ENCODE measurements at places on chromosomes 5 and 9.

GRCh38 chr9:120916588-120916987 lies 10.0 kb downstream of the TRAF1 start:
- no peak for DNase-seq

DNA sequence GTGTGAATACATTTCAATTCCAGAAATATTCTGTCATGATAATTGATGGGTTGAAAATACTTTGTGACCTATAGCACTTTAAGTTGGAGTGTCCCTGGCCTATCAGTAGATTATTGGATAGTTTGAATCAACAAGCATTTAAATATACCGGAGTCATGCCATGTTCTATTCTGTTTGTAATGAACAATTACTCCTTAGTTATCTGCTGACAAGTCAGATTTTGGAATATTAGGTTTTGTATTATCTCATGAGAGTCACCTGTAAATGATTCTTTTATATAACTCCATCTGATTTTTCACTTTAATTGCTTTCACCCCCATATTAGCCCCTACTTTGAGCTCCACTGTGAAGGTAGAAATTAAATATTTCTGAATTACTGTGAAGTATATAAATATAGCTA lies 92.5 kb upstream of the SH3GL2 start:
- no peak for DNase-seq

DNA sequence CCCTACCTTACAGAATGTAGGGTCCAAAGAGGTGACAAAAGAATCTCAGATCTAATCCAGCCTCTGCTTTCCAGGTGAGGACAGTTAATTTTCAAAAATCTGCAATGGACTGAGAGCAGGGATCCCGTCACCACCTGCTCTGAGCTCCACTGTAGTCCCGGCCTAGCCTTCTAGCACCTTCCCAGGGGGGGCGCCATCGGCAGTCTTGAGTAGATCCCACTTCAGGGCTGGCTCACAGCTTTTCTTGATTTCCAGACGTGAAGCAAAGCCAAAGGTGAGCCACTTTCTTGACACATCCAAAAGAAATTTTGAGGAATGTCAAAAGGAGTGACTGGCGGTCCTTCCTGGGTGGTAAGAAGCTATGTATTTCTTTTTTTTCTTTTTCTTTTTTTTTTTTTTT lies 114.1 kb downstream of the SYK start:
- DNase-seq = no peak

DNA sequence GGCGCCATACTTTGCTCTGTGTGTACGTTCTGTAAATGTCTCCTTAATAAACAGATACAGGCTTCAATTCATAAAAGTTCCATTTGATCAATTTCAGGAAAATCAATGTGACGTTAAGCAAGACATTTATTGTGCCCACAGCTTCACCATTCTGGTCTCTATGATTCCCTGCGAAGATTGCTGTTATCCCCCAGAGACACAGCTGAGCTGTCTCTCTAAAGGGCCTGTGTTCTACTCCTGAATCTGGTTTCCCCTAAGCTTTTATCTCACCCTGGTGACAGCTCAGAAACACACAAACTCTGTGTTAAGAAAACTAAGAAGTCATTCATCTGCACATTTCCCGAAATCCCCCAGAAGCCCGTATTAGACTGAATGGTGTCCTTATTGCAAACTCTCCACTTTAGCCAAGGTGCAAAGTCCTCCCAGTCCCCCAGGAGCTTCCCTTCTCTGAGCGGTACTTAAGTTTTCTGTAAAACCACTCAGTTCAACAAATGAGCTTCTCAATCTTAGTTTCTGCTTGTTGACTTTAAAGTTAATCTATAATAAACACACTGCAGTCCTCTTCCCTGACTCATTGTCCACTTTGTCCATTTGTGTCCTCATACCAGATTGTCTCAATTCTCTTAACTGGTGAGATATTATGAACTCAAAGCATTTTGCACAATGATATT lies 1.4 kb upstream of the C5orf15 start:
- DNase-seq = no peak

DNA sequence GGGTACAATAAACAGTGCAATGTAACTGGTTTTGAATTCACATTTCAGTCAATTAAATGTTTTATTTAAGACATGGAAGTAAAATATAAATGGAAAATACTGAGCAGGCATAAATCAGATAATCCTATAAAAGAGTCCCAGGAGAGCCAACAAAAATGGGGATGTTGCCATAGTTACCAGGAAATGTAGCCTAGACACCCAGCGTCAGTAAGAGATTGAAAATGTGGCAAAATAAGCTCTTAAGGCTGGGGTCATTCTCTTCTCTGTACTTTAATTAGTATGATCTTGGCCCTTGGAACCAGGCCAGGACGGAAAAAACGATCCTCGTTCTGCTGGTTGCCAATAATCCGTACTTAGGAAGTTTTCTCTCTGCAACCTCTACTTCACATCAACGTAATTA lies 18.9 kb upstream of the RASEF start:
- DNase-seq = no peak

DNA sequence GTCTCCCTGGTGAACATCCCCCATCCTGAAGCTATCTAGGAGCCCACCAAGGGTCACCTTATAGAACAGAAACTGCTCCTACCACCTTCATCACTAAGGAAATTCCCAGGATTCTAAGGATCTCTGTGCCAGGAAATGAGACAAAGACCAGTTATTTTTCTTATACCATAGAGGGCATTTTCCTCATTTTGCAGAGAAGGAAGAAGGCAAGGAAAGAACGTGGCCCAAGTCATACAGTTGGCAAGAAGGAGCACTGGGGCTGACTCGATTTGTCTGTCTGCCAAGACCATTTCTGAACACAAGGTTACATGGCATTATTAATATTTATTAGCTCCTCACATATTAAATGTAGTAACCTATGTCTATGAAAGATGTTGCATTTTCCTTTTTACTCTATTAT lies 49.6 kb upstream of the TNFSF15 start:
- no peak for DNase-seq

DNA sequence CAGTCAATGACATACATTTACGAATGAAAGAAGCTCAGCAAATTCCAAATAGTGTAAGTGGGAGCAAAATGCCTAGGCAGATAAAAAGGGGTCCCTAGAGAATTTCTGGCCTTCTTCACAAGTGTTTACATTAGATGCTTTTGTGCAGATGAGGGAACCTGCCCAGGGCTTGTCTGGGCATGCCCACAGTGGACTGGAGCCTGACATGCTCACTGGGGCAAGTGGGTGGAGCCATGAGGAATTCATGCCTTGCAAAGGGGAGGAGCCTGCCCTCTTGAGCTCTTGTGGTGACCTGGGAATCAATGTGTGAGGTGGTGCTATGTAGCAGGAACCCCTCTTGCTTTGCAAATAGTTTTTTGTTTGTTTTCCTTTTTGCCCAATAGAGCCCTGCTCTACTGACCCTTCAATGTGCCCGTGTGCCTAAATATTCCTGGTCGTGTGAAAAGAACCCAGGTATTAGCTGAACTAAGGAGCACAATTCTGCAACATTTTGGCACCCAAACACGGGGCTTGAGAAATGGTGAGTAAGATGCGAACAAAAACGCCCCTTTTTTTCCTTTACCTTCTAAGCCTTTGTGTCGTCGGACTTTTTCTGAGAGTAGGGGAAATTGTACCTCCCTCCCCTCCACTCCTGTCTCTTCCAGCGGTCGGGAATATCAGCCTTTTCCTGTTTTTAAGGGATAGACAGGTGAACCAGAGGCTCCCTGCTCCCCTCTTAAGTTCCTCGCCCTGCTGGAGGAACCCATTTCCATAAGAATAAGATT lies 433.8 kb upstream of the CDH9 start:
- no peak for DNase-seq

- DNase-seq = peak; percentile 21
Observed at GRCh38 chr5:179763215-179763945, 30.4 kb upstream of the LTC4S start.

GRCh38 chr9:73743826-73744225 lies 592.2 kb downstream of the ANXA1 start:
- no peak for DNase-seq

GRCh38 chr9:94554439-94555331 lies at the start of gene PCAT7:
TSS of gene PCAT7 (plus strand) at chr9:94555083.
- DNase-seq = peak; percentile 65

- DNase-seq = no peak
Observed at GRCh38 chr5:136819526-136820302, 454.4 kb upstream of the TRPC7 start.

- DNase-seq = no peak
Observed at GRCh38 chr5:131224387-131225201, 39.3 kb upstream of the CDC42SE2 start.

DNA sequence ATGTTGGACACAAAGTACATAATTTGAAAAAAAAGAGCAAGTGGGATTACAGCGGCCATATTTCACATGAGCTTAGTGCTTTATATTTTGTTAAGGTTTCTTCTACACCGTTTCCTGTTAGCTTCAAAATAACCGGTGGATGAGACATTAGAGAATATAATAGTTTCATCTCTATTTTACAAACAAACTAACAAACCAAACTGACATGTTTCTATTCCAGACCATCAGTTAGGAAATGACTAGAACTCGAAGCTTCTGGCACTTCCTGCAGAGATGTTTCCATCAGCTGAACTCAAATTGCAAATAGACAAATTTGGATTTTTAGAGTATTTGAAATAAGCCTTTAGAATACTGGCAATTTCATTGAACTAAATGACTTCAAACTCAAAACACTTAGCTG lies 86.5 kb downstream of the MTRR start:
- DNase-seq = no peak

GRCh38 chr9:14706530-14707140 lies 13.4 kb upstream of the ZDHHC21 start:
- DNase-seq = no peak

GRCh38 chr5:14129123-14129522 lies 14.0 kb upstream of the TRIO start:
- DNase-seq = no peak

DNA sequence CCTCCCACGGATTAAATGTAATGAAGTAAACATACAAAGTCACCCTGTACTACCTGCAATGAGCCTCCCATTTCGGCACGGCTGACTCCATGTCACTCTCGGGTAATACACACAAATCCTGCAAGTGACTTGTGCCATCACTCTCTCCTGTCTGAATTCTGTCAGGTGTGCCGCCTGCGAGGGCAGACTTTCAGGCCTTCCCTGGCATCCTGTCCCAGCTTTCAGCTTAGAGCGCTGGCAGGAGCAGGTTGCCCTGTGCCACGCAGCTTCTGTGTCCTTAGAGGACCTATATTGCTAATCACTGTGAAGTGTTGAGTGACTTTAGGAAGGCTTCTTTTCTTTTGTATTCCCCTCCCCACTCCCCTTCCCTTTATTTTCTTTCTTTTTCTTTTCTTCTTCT lies 25.8 kb upstream of the S1PR3 start:
- no peak for DNase-seq

- DNase-seq = no peak
Observed at GRCh38 chr5:54136516-54137440, 173.6 kb downstream of the ARL15 start.

DNA sequence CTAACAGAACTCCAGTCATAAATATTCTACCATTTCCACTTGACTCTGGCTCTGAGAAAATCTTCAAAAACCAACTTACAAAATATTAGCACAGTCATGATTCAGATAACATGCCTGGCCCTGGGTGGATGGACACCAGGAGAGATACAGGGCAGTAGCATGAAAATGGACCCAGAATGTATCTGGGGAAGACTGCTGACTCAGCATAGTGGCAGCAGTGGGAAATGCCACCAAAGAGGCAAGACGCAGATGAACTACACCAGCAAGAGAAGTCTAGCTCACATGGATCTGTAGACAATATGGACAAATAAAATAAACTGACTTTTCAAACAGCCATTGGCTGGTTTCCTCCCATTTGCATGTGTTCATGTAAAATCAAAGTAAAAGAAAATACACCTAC lies 359.8 kb downstream of the SEMA5A start:
- no peak for DNase-seq

GRCh38 chr5:126636956-126637355 lies 36.2 kb downstream of the PHAX start:
- DNase-seq = no peak

DNA sequence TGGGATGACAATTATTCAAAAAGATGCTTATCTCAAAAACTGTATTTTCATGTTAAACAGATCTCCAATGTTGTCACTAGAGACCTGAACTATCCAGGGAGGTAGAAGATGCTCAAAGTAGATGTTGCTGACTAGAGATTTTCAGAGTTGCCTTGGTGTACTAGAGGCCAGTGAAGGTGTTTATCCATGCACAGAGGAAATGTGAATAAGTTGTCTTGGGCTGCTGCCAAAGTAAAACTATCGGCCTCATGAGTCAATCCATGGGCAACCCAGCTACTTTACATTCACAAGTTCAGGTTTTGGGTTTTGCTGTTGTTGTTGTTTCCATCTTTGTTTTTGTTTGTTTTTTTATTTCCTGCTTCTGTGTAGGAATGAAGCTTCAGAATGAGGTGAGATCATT lies 141.1 kb upstream of the RANBP3L start:
- DNase-seq = no peak

GRCh38 chr5:56692359-56693219 lies 122.8 kb upstream of the MAP3K1 start:
- no peak for DNase-seq

- DNase-seq = no peak
Observed at GRCh38 chr9:129006328-129007034, 21.6 kb downstream of the SH3GLB2 start.

- no peak for DNase-seq
Observed at GRCh38 chr5:135217669-135218485, 181.2 kb downstream of the MACROH2A1 start.

DNA sequence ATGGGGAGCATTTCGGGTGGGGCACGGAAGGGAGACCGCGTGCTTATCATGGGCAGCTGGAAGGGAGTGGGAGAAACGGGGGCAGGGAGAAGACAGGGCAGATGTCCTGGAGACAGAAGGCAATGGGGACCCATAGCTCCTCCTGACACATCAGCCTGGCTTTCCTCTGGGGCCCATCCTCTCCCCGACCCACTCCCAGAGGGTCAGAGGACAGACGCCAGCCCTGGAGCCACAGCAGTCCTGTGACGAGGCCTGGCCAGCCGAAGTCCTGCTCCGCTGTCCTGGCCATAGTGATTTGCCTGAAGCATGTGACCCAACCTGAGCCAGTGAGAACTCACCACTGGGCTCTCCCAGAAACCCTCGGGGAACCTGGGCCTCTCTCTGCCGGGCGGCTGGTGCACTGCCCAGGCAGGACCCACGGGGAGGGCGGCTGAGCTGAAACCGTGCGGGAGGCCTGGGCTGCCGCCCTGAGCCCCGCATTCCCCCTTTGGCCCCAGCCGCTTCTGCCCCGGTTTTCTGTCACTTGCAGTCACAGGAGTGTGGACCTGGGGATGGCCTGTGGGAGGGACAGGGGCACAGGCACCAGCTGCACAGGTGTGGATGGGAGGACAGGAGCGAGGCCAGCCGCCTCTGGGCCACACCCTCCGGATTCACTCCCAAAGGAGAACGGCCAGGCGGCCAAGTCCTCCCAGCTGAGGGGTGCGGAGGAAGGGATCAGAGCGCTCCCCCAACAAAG lies 19.8 kb downstream of the ADAMTS2 start:
- no peak for DNase-seq
